Umbilical cord (tissue), 2 donors: ENCODE measurements at places on chromosomes 16 and 17.

- no peak for DNase-seq
These were observed 332.7 kb upstream of the HSBP1 start for GRCh38 chr16:83475108-83475507.

DNA sequence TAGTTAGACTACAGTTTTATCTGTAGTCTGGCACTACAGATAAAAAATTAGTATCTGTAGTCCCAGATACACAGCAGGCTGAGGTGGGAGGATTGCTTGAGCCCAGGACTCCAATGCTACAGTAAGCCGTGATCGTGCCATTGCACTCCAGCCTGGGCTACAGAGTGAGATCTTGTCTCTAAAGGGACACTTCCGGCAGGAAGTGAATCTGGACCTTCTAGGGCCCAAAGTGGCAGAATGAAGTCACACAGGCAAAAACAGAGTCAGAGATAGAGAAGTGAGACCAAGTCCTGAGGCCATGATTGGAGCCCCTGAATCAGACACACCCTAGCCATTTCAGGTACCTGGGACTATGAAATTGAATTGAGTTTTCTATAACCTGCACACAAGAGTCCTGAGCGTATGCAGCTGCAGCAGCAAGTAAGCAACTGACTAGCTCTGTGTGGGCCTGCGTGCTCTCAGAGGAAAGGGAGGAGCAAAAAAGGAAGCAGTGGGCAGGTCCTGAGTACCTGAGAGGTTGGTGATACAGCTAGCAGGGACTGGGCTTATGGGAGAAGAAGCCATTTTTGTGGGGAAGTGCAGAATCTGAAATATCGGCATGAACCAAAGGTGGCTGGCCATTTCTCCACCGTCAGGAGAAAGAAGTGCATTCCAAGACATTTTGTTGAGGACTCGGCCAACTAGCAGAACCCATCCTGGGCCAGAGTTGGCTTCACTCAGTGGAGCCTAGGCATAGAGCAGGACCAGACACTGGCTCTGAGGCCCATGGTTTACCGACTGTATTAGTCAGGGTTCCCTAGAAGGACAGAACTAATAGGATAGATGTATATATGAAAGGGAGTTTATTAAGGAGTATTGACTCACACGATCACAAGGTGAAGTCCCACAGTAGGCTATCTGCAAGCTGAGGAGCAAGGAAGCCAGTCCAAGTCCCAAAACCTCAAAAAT is 27.2 kb upstream of the BRD7 start:
- DNase-seq, result no peak

DNA sequence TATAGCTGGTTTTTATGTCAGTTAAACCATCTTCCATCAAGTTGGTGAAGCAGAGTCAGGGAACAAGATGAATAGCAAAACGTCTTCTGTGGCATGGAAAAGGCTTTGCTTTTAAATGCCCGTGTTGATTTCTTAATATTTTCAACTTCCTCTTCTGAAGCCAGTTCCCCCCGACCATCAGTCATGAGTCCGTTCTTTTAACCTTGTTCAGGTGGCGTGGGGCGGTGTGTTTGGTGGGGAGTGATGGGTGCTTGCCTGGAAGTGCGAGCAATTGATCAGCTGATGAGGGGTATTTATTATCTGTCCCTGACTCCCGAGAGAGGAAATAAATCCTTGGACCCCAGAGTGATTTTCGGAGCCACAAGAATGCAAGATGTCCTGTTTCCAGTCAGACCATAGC is 147.1 kb downstream of the WWOX start:
- no peak for DNase-seq

DNA sequence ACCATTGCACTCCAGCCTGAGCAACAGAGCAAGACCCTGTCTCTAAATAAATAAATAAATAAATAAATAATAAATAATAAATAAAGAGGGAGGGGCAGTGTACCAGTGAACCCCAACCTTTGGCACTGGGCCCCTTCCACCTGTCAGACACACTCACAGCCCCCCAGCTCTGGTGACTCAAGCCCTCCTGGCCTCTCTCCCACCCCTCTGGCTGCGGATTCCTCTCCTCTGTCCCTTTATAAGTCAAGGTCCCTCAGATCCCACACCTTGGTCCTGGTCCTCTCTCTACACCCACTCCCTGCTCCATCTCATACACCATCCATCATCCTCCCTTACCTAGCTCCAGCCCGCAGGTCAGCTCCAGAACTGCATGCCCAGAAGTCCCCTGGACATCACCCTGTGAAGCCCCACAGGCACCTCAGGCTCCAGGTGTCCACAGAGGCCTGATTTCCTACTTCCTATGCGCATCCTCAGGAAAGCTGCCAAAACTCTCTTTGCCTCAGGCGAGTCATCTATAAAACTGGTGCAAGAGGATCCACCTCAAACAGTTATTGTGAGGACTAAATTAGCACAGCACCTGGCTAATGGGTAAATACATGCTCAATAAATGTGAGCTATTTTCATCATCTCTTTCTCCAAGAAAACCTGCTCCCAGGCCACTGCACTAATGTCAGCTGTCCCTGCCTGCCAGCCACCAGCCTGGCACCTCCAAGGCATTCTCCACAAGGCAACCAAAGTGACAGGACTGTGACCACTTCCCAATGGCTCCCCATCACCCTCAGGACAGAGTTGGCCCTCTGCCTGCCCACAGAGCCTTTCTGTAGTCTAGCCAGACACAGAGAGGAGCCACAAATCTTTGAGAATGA is 46.8 kb downstream of the BEAN1 start:
- no peak for DNase-seq

DNA sequence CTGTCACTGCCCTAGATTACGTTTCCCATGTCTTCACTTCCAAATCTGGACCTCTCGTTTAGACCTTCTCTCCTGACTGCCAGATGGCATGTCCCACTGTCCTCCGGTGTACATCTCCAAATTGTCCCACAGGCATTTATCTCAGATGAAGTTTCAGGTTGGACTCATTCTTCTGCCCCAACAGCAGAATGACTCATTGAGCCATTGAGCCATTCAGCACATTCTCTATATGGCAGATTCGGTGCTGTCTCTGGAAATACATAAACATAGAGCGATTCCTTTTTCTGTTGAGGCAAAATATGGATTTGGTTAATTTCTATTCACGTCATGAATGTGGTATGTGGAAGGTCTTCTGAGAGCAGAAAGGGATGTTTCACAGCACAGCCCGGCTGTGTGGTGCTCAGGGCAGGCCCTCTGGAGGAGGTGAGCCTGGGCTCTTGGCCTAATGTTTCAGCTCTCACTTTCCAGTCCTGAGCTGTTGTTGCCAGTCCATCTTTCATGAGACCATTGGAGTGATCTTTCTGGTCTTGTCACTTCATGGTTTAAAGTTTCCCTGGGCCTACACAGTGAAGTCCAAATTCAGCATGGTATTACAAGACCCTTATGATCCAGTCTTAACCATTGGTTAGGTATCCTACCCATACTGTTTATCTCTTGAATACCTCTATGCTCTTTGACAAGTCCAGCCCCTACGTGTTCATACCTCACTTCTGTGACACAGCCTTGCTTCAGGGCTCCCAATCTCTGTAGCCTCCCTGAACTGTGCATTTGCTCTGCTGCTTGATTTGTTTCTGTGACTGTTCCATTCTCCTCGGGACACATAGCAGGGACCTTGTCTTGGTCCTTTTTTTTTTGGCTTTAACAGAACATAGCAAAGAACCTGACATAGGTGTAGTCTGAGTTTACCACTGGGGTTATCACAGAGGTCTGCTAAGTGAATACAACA is 15.9 kb downstream of the HAPSTR1 start:
- DNase-seq, result no peak

DNA sequence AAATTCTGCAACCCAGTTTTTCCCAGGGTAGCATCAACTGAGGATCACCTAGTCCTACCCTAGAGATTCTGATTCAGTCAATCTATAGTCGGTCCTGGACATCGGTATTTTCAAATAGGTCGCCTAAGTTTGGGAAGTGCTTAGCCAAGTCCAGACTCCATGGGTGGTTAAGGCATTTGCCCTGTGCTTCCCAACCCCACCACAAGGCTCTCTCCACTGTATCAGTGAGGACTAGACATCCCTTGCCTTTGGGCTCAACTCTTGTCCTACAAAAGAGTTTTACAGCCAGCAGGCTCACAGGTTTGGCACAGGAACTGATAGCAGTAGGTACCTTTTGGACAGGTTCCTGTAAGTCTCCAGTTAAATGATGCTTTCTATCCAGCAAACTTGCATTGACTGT is 13.8 kb downstream of the HYDIN start:
- no peak for DNase-seq

GRCh38 chr17:78541488-78542206 is 35.5 kb downstream of the DNAH17 start:
- DNase-seq, result no peak

DNA sequence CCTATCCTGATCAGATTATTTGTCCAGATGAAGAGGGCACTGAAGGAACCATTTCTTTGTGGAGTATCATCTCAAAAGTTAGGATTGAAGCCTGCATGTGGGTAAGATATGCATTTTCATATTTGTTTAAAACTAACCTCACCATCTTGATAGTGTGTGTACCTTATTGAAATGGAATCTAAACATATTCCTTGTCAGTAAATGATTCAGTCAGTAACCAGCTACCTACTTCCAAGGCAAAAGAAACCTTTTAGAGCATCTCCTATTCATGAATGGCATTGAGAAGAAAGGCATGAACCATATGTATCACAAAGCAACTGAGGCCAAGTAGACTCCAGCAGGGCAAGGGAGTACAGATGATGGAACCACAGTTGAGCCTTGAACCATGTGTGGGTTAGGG is 57.6 kb downstream of the VMP1 start:
- no peak for DNase-seq

GRCh38 chr16:28292731-28293600 is 641 bp downstream of the SBK1 start:
- no peak for DNase-seq

DNA sequence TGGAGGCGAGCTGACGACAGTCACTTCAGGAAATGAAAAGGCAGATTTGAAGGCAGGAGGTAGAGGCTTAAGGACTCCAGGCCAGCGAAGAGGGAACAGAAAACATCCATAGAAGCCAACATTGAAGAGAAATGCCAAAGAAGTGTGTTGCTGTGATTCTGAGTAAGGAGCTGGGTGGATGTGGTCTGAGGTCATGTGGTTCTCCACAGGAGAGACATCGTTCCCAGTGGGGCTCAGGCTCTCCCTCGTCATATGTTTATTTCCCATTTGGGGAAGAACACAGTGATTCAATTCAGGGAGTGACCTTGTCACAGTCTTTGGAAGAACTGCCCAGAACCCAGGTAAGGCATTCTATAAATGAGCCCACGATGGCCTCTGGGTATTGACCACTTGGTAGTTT is 6.6 kb upstream of the PMP22 start:
- DNase-seq, result no peak

DNA sequence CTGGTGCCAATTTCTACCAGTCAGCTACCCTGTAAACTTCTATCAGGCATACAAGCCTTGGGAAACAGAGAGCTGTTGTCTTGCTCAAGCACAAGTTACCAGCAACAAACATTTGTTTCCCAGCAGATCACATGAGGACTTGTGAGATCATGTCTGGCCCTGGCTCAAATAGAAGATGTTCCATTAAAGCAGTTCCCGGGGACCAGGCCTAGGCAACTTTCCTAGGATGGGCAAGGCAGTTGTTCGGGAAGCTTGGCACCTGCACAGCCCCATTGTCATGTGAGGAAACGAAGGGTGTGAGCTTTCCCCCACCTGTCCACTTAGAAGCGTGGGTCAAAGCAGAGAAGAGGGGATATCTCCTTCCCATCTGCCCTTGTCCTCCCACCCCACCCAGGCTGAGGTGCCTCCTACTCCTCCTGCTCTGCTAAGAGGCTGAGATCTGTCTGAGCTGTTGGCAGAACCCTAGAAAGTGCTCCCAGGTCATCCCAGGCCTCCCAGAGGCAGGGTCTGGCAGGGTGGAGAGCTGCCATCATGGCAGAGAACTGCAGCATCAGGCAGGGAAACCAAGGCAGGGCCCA is 11.2 kb upstream of the SLC47A2 start:
- DNase-seq, result peak; percentile 78

DNA sequence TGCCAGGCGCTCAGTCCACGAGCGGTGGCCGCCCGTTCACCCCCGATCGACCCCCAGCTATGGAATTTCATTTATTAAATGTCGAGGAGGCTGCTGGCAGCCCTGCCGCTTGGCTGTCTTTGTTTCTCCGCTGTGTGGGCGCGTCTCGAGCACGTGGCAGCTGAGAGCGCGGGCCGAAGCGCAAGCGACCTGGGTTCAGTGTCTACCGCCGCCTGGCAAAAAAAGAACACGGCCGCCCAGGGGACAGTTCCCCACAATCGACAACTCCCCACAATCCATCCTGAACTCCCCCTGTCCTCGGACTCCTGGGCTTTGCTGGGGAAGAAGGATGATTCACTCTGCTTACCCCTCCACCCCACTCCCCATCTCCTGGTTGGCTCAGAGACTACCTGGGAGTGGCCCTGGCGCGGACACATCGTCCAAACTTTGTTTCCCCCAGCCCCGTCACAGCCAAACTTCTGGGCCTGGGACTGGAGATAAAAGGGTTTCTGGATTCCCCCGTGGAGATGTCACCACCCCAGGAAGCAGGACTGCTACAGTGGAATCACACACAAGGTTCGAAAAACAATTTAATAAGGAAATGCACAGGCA is 1.7 kb upstream of the ANKRD13B start:
- peak; percentile 63 for DNase-seq

DNA sequence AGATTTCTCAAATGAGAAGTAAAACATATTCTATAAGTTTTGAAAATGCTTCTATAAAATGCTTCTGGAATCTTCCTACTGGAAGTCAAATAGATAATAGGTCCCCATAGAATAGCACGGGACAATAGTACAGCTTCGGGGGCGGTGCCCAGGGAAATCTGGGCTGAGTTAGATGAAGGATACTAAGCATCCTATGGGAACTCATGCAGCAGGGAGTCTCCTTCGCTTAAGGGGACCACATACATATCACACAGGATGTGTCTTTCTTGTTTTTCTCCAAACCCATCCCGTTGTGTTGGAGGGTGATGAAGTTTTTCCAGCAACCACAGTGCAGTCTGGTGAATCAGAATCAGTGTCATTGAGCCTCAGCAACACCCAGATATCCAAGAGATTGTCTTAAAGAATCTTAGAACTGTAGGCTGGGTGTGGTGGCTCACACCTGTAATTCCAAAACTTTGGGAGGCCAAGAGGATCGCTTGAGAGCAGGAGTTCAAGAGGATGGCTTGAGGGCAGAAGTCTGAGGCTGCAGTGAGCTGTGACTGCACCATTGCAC is 84.2 kb downstream of the PITPNC1 start:
- no peak for DNase-seq

- no peak for DNase-seq
These were observed 7.5 kb upstream of the SMG8 start for GRCh38 chr17:59202320-59202719.

DNA sequence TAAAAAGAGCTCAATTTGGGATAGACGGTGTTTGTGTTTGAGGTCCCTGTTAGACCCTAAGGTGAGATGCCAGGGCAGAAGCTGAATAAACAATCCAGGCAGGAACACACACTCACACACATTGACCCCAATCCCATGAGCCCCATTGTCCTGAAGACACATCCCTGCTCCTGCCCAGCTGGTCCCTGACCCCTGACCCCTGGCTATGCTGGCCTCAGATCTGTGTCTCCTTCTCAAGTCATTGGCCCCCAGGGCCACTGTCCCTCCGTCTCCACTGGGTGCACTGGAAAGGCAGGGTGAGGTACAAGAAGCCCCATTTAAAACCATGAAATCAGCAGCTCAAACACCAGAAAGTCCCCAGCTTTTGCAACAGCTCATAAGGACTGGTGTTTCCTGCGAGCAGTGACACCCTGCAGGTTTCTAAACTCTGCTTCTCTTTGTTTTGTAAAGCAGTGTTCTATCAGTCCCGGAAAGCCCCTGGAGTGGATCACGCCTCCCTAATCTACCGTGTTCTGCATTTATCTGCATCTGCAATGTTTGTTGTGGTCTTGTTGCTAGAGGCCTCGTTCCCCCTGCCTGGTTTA is 18.0 kb upstream of the ASGR2 start:
- peak; percentile 43 for DNase-seq

- no peak for DNase-seq
These were observed 185.2 kb downstream of the CPPED1 start for GRCh38 chr16:12618515-12618914.
